CD14-positive monocyte (primary cell): ENCODE measurements at places on chromosomes 7 and 10.

DNA sequence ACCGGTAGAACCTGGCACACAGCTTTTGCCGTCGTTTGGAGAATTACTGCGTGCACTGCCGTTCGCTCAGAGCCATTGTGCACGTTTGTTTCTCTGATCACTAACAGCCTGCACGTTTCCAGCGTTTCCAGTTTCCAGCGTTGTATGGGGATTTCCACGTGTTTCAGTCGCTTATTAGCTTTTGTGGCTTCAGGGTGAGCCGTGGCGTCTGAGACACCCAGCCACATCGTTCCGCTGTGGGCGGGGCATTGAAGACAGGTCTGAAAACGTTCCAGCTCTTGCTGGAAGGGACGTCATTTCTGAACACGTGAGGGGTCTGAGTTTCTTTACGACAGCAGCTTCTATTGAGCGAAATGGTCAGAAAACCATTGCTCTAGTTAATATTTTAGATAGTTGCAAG lies 164.8 kb downstream of the DNAJB6 start:
- DNase-seq = no peak

DNA sequence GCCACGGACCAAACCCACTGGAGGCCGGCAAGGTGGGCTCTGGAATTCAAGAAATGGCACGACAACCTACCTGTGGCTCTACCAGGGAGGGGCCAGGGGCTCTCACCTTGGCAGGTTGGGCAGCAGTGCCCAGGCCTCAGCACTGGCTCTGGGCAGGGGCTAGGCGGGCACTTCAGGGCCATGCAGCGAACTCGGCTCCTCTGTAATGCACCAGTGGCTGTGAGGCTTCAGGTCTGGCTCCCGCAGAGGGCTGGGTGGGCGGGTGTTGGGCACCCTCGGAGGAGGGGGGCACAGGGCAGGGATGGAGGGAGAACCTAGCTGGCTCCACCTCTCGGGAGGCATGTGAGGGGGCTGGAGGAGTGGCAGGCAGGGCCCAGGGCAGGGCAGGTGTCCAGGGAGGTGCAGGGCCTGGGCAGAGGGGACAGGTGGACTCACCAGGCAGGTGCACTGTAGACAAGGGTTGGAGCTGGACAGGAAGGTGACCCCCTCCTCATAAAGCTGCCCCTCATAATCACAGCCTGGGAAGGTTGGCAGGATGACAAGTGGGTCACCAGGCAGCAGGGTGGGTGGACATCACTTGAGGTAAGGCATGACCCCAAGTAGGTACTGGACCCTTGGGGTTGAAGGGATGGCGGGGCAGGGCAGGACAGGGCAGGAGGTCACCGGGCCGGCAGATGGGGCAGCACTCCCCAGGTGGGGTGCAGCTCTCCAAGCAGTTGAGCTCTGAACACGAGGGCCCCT lies 6.7 kb downstream of the KCP start:
- DNase-seq = no peak

- DNase-seq = no peak
Measured at GRCh38 chr7:133165529-133165928, 83.6 kb upstream of the CHCHD3 start.

GRCh38 chr7:56287429-56288138 lies 171.4 kb upstream of the NUPR2 start:
- DNase-seq = no peak

- DNase-seq = no peak
Measured at GRCh38 chr10:70969188-70969587, 80.8 kb upstream of the PCBD1 start.

DNA sequence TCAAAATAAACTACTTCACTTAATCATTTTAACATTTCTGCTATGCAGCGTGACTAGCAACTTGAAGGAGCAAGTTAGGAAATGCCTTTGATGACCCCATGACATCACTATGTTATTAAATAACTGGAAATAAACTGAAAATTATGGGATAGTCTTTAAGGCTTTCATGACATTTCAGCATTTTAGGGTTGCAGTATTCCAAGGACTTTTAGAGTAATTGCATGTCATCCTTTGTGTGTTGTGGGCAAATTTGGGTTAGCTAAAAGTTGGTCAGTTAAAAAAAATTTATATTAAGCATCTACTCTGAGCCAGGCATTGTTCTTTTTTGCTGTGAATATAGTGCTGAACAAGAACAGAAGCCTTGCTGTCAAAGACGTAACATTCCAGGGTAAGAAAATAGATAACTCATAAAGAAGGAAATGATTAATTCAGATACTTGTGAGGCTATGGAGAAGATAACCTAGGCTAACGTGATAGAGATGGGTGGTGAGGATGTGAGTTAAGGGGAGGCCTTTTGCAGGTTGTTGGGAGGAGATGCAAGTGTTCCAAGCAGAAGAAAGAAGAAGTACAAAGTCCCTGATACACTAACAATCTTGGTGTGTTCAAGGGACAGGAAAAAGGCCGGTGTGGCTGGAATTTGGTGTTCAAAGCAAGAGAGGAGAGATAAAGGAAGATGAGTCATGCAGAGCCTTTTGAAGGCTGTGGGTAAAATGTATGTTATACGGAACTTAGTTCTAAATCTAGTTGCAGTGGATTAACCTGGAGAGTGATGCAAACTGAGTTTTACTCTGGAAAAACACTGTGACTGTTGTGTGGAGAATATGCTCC lies 610.2 kb downstream of the AUTS2 start:
- DNase-seq = no peak

GRCh38 chr10:57754803-57755202 lies 512.9 kb downstream of the IPMK start:
- no peak for DNase-seq

DNA sequence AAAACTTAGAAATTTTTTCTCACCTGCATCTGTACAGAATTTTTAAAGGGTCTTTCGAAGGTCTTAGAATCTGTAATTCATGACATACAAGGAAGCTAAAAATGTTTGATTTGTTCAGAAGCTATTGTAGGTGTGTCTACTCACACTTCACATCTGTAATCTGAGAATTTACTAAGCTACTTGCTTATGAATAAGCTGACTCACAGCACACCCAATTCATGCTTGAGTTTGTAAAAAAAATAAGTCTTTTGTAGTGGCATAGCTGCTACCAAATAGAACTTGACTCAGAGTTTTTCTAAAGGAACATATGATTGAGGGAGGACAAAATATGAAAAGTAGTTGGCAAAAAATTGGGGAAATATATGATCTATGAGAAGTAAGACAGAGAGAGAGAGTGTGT lies 12.7 kb upstream of the AGR2 start:
- DNase-seq = no peak

DNA sequence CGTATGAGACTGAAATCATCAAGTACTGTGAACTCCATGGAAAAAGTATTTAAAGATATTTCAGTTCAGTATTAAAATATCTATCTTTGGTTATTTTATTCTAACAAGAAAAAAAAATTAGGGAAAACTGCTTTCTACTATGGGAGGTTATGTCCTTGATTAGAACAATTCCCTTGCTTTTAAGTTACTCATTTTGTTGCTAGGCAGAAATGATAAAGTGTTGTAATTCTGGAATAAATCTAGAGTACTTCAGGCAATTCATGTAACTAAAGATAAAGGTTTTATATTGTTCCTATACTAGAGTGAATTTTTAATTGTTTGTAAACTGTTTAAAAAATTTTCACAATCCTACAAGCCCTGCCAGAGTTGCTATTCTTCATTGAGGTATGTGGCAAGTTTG lies 92.0 kb downstream of the BBS9 start:
- DNase-seq = no peak

DNA sequence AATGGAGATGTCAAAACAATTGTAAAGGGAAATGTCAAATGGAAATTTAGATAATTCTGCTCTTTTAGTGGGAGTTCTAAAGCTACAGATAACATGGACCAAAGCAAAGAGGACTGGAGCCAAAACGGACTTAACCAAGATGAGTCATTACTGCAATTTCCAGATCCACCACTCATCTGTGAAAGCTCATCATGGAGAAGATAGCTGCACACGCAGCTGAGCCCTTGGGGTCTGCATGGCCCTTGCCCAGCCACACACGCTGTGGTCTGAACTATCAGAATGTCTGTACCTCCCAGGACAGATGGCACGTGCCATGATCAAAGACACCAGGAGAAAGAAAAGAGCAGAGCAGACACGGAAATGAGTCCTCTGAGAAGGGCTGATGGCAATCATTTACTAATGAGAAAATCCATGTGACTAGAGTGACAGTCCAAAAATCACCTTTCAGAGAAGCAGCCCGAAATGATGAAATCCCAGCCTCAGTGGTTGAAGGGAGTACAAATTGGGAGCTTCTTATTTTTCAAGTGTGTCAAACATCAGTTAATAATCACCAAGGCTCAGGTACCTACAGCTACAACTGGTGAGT lies 177.9 kb upstream of the MGMT start:
- DNase-seq = no peak

DNA sequence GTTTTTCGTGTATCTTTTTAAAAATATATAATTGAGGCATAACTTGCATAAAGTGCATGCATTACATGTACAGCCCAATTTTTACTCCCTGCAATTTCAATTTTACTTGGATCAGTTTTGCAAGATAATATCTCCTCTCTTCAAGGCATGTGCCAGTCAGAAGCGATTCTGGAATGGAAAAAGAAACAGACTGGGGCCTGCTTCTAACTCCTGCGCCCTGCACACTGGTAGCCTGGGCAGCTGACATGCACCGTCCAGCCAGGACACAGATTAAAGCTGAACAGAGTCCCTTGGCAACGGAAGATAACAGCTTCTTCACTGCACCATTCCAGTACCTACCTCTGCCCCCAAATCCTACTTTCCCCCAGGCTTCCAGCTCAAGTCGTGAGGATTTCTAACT lies 182.1 kb downstream of the FAM107B start:
- no peak for DNase-seq

DNA sequence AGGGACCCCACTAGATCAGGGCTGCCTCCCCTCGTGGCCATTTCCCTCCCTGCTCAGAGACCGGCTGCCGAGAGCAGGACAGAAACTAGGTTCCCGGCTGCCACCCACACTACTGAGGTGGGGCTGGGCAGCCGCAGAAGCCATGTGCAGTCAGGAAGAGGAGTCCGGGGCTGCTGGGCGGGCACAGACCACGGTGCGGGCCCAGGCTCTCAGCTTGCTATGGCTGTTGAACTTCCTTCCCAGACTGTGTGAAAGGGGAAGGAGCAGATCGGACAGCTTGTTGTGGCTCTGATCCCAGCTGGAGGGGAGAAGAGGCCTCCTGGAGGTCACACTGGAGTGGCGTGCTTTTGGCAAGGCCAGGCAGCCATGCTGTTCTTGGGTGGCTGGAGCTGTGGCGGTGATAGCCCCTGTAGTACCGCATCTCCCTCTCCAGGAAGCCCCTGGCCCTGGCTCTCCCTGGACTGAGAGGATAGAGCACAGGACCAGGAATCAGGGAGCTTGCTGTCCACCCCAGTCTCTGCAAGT lies 56.8 kb downstream of the HK1 start:
- DNase-seq = peak; percentile 77

- no peak for DNase-seq
Measured at GRCh38 chr10:11609492-11610093, 1.9 kb downstream of the USP6NL start.

- DNase-seq = peak; percentile 55
Measured at GRCh38 chr10:102413053-102413705, 5.4 kb downstream of the PSD start.

DNA sequence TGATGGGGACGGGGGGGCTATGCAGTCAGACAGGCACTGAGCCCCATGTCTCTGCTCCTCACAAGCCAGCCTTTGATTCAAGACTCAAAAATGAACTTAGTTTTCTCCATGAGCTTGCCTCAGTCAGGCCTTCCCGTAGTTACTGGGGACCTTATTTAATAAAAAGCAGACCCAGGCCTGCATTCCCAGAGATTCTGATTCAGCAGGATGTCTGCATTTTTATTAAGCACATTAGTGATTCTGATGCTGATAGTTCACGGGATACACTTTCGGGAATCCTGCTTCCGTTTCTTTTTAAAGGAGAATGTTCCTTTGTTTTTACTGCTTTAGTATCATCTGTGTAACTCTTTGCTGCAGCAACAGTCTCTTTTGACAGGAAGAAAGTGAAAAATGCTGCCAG lies 28.3 kb upstream of the PLPP4 start:
- no peak for DNase-seq

- no peak for DNase-seq
Measured at GRCh38 chr7:36048141-36048901, 104.7 kb upstream of the EEPD1 start.

DNA sequence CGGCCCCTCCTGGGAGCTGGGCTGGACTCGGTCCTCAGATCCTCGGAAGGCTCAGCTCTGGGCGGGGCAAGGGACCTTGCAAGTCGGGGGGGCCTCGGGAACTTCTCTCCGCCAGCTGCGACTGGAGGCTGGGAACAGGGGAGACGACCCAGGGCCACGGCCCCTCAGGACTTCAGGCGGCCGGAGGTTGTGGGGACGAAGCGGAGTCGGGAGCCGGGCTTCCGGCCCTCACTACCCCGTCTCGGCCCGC lies 2.6 kb downstream of the ADIRF start:
- no peak for DNase-seq

DNA sequence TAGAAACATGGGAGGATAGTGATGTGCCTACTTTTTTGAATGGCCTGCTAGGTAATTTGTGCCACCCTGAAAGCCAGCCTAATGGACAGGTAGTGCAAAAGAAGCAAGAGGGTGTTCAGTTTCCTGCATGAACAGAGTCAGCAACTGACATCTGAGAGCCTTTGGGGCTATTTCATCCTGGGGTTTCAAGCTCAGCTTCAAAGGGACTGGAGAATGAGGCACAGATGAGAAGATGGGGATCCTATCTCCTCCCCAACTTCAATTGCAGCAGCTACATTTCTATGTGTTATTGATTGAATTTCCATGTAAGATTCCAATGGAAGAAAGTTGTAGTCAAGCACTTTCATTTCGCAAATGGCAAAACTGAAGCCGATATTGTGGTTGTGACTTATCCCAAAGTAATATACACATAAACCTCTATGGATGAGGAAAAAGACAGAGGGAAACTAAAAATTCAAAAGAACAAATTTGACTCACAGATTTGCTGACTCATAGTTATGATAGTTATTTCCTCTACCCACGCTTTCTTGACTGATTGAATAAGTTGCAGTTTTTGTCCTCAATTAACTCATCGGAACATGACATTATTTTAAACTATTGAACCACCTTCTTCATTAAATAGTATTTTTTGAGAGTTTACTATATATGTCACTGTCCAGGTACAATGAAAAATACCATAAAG lies 42.6 kb upstream of the NRP1 start:
- DNase-seq = no peak

GRCh38 chr7:135466442-135467206 lies 43.3 kb downstream of the CNOT4 start:
- no peak for DNase-seq

DNA sequence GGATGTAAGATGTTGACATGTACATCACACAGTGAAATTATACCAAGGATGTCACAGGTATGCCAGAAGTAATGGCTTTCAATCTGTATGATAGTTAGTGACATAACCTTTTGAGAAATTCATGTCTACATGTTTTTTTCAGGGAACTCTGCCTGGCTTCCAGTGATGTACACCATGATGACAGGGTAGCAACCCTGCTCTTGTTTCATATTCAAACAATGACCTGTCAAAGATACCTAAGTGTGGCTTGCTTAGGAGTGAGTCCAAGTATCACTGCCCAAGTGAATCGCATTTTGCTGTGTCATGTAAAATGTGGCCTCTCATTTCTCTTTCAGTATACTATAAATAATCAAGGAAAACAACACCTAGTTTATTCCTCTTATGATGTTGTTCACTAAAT lies 205.8 kb upstream of the DKK1 start:
- DNase-seq = no peak
